Activated CD4-positive, CD25-positive, alpha-beta regulatory T cell (primary cell): ENCODE measurements at places on chromosomes 7 and 10.

DNA sequence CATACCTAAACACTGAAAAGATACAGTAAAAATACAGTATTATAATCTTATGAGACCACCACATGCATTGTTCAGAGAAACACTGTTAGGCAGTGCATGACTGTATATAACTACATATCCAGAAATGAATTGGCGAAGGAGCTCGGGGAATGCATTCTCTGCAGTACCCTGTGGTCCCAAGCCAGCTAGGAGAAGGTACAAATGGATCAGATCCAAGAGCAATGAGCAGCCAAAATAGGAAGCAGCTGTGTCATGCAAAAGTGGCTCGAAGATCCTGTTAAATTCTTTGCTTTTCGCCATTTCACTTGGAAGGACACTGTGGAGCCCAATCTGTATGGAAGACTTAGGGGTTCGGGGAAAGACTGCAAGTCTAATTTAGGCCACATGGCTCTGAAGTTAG is 334.8 kb downstream of the TNS3 start:
- DNase-seq, result no peak

- DNase-seq, result no peak
Measured at GRCh38 chr10:49152663-49153062, 18.8 kb upstream of the FAM170B start.

DNA sequence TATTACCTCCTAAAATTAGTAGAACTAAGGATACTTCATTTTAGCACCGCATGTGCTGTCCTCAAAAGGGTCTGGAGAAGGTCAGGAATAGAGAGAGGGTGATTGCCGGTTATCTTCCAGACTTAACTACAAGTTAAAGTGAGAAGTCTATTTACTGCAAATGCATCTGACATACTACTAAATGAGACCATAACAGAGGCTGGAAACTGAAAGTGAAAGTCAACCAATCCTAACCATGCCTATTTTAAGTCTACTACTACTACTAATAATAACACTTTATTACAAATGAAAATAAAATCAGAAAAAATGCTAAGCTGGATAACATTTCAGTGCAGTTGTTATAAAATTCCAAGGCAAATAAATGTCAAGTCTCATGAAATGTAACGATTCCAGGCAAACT is 244.7 kb downstream of the KIF20B start:
- DNase-seq, result no peak

- DNase-seq, result no peak
Measured at GRCh38 chr10:103769176-103769575, 86.2 kb downstream of the SH3PXD2A start.

GRCh38 chr7:45573661-45574415 is at the start of gene ADCY1:
Gene ADCY1 (plus strand): TSS chr7:45574368. CDS start chr7:45574544, 176 bp downstream.
- no peak for DNase-seq

DNA sequence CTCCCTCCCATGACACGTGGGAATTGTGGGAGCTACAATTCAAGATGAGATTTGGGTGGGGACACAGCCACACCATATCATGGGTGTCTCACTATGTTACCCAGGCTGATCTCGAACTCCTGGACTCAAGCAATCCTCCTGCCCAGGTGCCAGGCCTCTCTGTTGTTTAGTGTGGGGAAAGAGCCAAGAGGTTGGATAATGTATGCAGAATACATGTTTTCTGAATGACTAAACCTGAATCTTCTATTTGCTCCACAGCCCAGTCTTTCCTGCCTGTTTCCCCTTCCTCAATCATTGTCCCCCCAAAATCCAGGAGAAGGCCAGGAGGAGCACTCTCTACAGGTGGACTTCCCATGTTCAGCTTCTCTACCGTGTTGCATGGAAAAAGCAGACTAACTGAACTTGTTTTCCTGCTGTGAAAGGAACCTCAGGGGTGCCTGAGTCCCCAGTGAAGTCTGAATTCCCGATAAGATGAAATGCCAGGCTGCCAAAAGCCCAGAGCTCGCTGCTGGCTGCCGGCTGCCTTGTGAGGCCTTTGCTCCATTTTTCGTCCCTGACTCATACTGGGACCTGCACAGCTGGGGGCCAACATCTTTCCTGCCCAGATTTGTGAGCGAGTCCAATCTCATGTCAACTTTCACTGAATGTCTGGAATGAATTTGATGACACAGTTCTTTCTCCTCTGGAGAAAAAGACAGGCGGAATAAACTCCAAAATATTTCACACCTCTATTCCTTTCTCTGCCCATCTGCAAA is 588.0 kb downstream of the CALN1 start:
- no peak for DNase-seq

- no peak for DNase-seq
Measured at GRCh38 chr7:26398756-26399509, 107.3 kb downstream of the SNX10 start.

DNA sequence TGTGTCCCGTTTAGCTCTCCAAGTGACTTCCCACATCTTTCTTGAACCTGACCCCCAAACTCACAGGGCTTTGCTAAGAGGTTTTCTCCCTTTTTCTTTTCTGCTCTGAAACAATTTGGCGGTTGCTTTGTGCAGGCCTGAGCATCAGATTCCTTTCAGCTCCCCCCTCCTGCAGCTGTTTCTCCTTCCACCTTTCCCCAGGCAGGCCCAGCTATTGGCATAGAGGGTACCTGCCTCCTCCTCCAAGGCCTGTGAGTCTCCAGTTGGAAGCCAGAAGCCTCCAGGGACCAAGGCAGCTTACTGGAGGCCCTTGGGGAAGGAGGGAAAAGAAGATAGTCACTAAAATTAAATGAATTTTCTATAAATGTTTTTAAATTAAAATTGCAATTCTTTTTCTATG is 7.7 kb downstream of the VAX1 start:
- no peak for DNase-seq

DNA sequence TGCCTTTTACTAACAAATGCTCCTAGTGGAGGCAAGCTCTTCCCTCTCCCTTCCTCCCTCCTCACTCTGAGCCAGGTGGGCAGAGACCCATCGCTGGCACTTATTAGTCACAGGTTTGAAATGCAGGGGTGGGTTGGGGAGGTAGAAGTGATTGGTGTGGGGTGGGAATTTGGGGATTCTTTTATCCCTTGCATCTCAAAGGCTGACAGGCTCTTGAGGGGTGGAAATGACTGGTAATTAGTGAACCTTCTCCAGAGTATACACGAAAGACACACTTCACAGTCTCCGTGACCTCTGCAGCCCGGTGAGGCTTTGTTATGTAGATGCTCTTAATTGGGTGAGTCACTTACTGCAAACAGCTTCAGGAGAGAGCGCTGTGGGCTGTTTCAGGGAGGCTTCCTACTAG is 13.9 kb upstream of the LRMDA start:
- DNase-seq, result no peak

GRCh38 chr7:30842542-30843451 is 68.9 kb upstream of the AQP1 start:
- no peak for DNase-seq
